ENCODE measurements at places on chromosomes 11 and 22. TPM values are rescaled to one million over a fixed set of nuclear protein-coding genes. Genes with fewer than 3 reads are reported as not detected.

OR5L1 gene
- not detected for total RNA-seq

OTOG gene
- not detected for total RNA-seq

FCHSD2 gene
- total RNA-seq = 69.5 TPM

GGTLC2 gene
- total RNA-seq = 1.4 TPM

OR5F1 gene
- total RNA-seq = not detected

DNA sequence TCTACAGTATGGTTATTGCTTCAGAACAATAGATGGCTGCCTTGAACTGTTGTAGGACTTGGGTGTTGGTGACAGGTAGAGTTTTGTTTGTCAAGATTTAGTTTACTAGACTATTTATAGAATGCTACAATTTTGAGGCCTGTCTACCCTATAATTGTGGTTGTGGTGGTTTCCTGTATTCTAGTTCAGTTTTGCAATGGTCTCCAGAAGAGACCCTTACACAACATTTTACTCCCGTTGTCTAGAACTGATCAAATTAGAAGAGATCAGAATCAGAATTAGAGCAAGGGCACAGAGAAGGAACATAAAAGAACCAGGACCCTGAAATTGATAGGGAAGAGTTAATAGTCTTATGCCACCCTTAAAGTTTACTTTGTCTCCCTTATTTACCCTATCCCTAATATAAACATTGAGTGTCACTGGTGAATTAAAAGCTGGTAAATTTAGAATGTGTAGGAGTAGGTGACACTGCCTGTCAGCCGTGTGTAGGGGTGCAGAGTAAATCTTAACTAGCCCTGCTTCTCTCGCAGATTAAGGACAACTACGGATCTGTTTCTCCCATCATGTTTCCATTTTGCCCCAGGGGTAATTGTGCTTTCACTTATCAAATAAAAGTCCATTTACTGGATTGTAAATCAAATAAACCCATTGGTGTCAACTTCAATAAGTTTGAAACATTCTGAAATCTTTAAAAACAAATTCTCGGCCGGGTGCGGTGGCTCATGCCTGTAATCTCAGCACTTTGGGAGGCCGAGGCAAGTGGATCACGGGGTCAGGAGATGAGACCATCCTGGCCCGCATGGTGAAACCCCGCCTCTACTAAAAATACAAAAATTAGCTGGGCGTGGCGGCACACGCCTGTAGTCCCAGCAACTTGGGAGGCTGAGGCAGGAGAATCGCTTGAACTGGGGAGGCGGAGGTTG, 10.9 kb upstream of the PHLDB1 start:
- H3K4me1 ChIP-seq = peaks cover 27% of the 10 kb centered on the region
- H3K36me3 ChIP-seq = peaks cover 29% of the 10 kb centered on the region
- DNase-seq = no peak
- no peak overlapping the region for H3K4me3 ChIP-seq

DNA sequence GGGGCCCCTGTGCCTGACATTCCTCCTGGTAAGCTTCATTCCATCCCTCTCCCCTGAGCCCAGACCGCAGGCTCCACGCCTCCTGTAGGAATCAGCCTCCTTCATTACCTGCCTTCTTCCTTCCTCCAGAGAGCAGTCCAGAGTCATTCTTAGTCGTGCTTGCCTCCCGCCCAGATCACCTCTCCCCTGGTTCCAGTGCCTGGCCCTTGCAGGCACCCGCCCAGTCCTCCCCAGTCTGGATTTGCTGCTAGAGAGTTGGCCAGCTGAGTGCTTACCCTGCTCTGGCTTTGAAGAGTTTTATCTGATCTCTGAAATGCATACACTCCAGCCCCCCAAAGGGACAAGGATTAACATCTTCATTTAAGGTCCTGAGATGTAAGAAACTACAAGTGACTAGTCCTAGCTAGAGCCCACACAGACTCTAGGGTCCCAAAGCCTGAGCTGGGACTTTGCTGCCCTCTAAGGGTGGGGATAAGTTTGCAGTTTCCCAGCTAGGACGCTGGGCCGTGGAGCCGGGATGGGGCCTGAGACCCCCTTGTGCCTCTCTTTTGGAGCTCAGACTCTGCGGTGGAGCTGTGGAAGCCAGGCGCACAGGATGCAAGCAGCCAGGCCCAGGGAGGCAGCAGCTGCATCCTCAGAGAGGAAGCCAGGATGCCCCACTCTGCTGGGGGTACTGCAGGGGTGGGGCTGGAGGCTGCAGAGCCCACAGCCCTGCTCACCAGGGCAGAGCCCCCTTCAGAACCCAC, 1.6 kb downstream of the NR1H3 start:
- peaks cover 27% of the 10 kb centered on the region for H3K4me1 ChIP-seq
- no peak overlapping the region for H3K4me3 ChIP-seq
- H3K27me3 ChIP-seq = no peaks in the 10 kb centered on the region
- no peak overlapping the region for H3K27ac ChIP-seq
- H3K36me3 ChIP-seq = no peaks in the 10 kb centered on the region

DNA sequence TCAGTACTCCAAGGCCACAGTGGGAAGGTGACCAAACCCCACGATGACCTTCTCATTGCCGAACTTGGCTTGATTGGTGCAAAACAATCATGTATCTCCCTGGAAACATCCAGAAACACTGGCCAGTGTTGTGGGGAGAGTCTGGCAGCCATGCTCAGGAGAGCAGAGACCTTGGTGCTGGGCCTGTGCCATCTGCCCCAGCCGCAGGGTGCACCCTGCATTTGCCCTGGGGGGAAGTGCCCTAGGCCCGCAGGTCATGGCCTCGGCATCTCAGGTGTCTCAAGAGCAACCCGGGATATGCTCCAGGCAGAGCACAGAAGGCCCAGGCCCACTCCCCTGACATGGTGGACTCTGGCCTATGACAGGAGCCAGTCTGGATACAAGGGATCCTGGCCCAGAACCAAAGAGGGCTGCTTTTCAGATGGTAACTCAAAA, 23.7 kb downstream of the ARVCF start:
- H3K4me1 ChIP-seq = peaks cover 42% of the 10 kb centered on the region
- H3K36me3 ChIP-seq = no peaks in the 10 kb centered on the region

DNA sequence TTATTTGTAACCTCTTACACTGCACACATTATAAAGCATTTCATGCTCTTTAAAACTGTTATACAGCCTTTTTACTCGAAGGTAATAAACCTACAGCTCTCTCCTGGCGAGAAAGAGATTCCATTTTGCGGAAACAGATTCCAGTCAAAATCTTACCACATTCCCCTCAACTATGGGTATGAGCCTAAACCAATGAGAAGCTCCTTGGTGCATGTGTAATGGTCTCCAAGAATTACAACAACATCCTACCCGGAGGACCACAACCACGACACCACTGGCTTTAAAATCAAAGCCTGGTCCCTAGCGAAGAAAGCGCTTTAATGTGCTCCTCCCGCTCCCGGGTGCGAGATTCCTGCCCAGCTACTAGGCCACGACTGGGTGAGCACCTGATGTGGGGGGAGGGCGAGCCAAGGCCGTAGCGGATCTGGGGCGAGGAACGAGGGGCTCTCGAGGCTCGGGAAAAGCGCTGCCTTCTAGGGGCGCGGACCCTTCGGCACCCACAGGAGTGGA, 821 bp downstream of the CELF1 start:
- peak overlapping the region; percentile 98 for H3K27ac ChIP-seq
- H3K4me3 ChIP-seq = peak overlapping the region; percentile 98
- peaks cover 38% of the 10 kb centered on the region for H3K4me1 ChIP-seq
- DNase-seq = no peak

- no peaks in the 10 kb centered on the region for H3K36me3 ChIP-seq
- no peak for DNase-seq
- H3K4me1 ChIP-seq = peaks cover 7% of the 10 kb centered on the region
- H3K27me3 ChIP-seq = no peaks in the 10 kb centered on the region
Observed at GRCh38 chr11:87851827-87852226, 323.4 kb downstream of the RAB38 start.

DNA sequence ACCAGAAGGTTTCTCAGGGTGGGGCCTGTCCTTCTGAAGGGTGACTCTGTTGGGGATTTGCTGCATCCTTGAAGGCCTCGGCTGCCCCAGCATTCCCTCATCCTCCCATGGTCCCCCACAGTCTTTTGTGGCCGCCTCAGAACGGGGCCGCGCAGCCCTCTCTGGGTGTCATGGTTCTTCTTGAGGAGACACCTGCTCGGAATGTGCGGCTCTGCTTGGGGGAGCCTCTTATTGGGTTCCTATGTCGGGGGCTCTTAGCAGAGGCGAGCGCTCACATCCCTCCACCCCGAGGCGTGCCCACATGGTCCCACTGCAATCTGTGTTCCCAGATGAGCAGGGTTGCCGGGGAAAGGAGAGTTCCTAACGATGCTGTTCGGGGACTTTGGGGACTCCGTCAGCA, 1008.4 kb downstream of the BRD1 start:
- no peak overlapping the region for H3K4me3 ChIP-seq
- peaks cover 20% of the 10 kb centered on the region for H3K27me3 ChIP-seq
- H3K27ac ChIP-seq = no peak overlapping the region
- H3K4me1 ChIP-seq = no peaks in the 10 kb centered on the region
- no peaks in the 10 kb centered on the region for H3K36me3 ChIP-seq
- DNase-seq = peak; percentile 85

GRCh38 chr11:27041141-27041899, 705 bp downstream of the BBOX1 start:
- H3K27me3 ChIP-seq = no peaks in the 10 kb centered on the region
- DNase-seq = no peak
- H3K27ac ChIP-seq = no peak overlapping the region
- H3K4me1 ChIP-seq = peaks cover 14% of the 10 kb centered on the region

GRCh38 chr11:85930879-85931366, 75.7 kb downstream of the CCDC83 start:
- no peak for DNase-seq
- no peaks in the 10 kb centered on the region for H3K4me1 ChIP-seq
- H3K36me3 ChIP-seq = peaks cover 10% of the 10 kb centered on the region
- peaks cover 6% of the 10 kb centered on the region for H3K27me3 ChIP-seq

DNA sequence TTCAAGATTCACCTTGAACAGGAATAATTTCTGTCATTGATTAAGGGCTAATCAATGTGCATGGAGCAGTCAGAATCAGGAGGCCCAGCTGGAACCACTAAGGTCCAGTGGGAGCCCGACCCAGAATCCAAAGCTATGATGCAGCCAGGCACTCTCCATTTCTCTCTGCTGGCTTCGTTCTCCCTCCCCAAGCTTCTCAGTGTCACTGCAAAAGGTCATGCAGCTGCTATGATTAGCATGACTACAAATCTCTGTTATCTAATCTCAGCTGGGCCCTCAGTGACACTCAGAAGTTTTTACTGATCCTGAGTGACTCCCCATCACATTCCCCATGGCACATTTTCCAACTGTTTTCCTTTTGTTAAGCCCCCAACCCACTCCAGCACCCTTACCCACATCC, 31.1 kb upstream of the PRSS23 start:
- H3K27ac ChIP-seq = no peak overlapping the region
- H3K36me3 ChIP-seq = no peaks in the 10 kb centered on the region

DNA sequence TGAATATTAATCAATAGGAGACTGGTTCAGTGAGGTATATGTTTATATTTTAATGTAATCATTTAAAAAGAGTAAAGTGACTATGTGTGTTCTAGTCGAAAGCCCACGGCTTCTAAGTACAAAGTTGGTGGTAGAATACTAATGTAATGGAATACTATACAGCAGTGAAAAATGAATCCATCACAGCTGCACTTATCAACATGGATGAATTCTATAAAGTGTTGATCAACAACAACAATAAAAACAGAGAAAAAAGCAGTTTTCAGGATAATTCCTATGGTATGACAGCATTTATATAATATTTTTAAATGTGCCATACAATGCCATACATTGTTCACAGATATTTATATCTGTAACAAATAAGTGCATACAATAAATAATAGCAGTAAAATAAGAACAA, 114.1 kb downstream of the SEZ6L start:
- DNase-seq = no peak
- no peaks in the 10 kb centered on the region for H3K4me1 ChIP-seq
- no peak overlapping the region for H3K27ac ChIP-seq
- peaks cover 38% of the 10 kb centered on the region for H3K27me3 ChIP-seq
- H3K4me3 ChIP-seq = no peak overlapping the region

- peak; percentile 58 for DNase-seq
- no peaks in the 10 kb centered on the region for H3K4me1 ChIP-seq
- H3K4me3 ChIP-seq = no peak overlapping the region
- no peak overlapping the region for H3K27ac ChIP-seq
- H3K36me3 ChIP-seq = no peaks in the 10 kb centered on the region
Observed at GRCh38 chr22:48888466-48889208, 939.0 kb downstream of the BRD1 start.

GRCh38 chr11:77046060-77046501, 11.9 kb downstream of the B3GNT6 start:
- no peak overlapping the region for H3K4me3 ChIP-seq
- H3K4me1 ChIP-seq = peaks cover 11% of the 10 kb centered on the region
- DNase-seq = no peak
- H3K36me3 ChIP-seq = no peaks in the 10 kb centered on the region

DNA sequence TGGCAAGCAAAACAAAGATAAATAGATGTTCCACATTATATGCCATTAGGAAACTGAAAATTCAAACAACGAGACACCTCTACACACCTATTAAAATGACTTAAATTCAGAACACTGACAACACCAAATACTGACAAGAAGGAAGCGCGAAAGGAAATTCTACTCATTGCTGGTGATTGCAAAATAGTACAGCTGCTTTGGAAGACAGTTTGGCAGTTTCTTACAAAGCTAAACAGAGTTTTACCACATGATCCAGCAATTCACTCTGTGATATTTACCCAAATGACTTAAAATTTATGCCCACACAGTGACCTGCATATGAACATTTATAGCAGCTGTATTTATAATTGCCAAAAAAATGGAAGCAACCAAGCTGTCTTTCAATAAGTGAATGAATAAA, 232.6 kb downstream of the CASP12 start:
- no peak for DNase-seq
- no peaks in the 10 kb centered on the region for H3K36me3 ChIP-seq
- H3K4me1 ChIP-seq = peaks cover 17% of the 10 kb centered on the region
- no peak overlapping the region for H3K4me3 ChIP-seq
- no peaks in the 10 kb centered on the region for H3K27me3 ChIP-seq
- H3K27ac ChIP-seq = no peak overlapping the region

GRCh38 chr11:132914600-132914999, 617.7 kb downstream of the OPCML start:
- peaks cover 11% of the 10 kb centered on the region for H3K4me1 ChIP-seq
- no peak overlapping the region for H3K4me3 ChIP-seq
- no peak overlapping the region for H3K27ac ChIP-seq
- H3K36me3 ChIP-seq = no peaks in the 10 kb centered on the region
- DNase-seq = no peak
- no peaks in the 10 kb centered on the region for H3K27me3 ChIP-seq

- H3K4me1 ChIP-seq = no peaks in the 10 kb centered on the region
- H3K4me3 ChIP-seq = no peak overlapping the region
- H3K27ac ChIP-seq = no peak overlapping the region
- H3K36me3 ChIP-seq = no peaks in the 10 kb centered on the region
- peak; percentile 90 for DNase-seq
Observed at GRCh38 chr22:49724030-49724892, 103.4 kb downstream of the BRD1 start.

DNA sequence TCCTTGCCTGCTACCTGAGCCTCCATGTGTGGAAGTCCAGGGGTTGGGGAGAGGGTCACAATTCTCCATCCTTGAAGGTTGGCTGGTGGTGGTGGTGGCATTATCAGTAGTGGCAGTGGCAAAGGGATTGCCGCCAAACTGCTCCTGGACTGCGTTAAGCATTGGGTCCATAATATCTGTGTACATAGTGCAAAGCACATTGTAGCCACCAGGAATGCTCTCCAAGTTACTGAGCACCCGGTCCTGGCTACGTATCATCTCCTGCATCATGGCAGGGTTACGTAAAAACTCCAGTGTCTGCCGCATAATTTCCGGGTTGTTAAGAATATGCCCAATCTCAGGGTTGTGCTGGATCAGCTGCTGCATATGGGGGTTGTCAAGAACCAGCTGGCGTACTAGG, 1.2 kb downstream of the UBQLN3 start:
- H3K36me3 ChIP-seq = peaks cover 1% of the 10 kb centered on the region
- no peak for DNase-seq
- no peaks in the 10 kb centered on the region for H3K4me1 ChIP-seq
- peaks cover 31% of the 10 kb centered on the region for H3K27me3 ChIP-seq
- no peak overlapping the region for H3K4me3 ChIP-seq
